ENCODE measurements at places on chromosomes 12 and 14.

DNA sequence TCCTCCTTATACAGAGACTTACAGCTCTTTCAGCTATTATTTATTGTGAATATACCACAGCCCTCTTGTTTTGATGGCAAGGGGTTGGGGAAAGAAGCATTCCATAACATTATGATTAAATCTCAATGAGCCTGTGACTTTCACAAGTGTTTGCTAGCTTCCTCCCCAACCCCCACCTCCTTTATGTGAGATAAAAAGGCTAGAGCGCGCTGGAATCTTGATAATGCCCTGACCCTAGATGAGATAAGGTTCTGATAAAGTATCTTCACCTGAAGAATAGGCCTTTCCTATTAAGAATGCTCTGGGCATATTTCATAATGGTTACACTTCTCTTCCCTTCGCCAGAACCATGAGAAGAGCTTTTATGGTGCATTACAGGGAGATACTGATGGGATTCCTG, 236.8 kb downstream of the CCDC91 start:
- DNase-seq, result no peak

DNA sequence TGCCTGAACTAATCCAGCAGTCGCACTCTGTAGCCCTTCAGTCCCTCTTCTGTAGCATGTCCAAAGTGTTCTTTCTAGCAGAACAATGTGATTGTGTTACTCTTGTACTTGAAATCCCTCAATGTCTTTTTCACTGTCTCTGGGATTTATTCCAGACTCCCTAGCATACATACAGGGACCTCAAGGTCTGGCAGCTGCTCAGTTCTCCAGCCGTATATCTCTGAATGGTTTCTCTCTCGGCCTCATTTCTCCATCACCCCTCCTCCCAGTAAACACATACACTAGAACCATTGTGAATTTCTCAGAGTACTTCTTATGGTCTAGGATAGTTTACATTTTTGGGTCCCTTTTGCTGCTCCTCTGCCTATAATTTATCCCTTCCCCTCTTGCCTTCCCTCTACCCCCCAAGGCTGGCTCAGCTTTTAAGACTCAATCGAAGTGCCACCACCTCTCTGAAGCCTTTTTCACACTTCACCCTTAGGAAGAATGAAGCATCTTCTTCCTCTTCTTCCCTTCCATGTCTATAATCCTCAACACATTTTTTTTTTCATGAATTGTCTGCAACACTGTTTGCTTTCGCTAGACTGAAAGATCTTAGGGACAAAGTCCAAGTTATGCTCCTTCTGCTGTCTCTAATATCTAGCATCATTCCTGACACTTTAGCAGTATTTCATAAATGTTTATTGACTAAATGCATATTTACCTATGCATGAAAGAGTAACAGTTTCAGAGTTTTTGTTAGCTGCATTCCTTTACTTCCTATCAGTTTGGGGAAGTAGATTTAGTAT, 446.1 kb downstream of the ZFP36L1 start:
- DNase-seq, result no peak

DNA sequence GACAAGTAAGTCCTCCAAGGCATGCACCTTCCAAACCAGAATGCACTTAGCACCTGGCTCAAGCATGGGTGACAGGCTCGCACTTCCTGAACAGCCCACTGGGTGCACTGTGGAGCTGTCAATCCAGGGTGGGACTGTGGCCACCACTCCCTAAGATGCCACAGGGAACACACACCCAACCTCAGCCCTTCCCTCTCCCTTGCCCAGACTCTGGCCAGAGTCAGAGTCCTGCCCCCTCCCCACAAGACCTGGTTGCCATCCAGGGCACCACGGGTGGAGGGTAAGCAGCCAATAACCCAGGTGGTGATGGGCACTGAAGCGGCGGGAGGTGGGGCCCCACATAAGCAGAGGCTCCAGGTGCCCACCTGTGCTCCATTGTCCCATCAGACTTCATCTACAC, 160.6 kb downstream of the MYRFL start:
- DNase-seq, result no peak

DNA sequence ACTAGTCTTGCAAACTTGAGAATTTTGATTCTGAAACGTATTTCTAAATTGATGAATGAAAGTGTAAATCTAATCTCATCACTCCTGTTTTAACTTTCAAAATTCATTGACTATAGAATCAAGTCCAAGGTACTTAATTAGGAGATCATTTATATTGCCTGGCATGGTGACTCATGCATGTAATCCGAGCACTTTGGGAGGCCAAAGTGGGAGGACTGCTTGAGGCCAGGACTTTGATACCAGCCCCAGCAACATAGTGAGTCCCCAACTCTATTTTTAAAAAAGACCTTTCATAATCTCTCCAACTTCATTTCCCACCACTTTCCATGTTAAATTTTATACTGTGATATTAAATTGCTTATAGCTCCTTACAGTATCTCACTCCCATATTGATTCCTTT, 3.0 kb upstream of the MIPOL1 start:
- DNase-seq, result no peak

- DNase-seq, result no peak
These were observed 36.3 kb upstream of the PLEKHA5 start for GRCh38 chr12:19093218-19093617.

DNA sequence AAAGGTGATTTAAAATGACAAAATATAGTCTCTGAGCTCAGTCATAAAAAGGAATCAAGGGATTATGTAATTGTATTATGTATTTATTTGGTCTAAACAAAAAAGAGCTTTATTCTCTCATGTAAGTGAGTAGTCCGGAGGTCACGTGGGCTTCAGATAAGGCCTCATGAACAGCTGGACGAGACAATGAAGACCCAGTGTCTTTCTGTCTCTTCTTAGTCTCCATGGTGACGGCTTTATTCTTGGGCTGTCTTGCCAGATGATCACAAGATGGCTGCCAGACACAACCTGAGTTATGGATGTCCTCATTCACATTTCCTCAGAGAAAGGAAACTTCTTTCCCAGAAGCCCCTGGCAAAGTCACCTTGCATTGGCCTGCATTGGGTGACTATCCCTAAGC, 98.6 kb downstream of the ARF6 start:
- no peak for DNase-seq

GRCh38 chr12:106369624-106370346, 12.2 kb downstream of the POLR3B start:
- DNase-seq, result no peak

GRCh38 chr14:67943947-67944346, 124.4 kb downstream of the RAD51B start:
- DNase-seq, result peak; percentile 13

DNA sequence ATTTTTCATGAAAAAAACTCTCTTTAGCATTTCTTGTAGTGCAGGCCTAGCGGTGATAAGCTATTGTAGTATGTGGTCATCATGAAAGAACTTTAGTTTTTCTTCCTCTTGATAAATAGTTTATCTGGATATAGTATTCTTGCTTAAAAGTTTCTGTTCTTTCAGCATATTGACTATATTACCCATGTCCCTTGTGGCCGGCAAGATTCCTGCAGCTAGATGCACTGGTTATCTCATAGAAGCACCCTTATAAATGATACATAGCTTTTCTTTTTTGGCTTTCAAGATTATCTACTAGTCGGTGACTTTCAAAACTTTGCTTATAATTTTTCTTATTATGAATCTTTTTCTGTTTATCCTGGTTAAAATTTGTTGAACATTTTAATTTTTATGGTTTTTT, 234.8 kb downstream of the ALG10 start:
- DNase-seq, result no peak

DNA sequence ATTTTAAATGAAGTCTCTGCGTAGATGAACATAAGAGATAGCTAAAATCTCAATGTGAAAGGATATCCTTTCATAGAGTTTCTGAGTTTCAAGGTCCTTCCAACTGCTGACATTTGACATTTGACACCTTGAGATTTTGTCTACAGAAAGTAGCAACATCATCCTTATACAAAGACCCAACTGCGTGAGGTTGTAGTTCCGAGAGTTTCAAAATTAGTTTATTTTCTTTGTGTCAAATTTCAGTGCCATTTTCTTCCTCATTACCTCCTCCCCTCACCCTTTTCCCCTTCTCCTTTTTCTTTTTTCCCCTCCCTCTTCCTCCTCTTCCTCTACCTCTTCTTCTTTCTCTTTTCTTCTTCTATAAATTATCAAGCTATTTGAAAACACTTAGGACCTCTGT, 26.9 kb upstream of the BATF start:
- DNase-seq, result no peak

DNA sequence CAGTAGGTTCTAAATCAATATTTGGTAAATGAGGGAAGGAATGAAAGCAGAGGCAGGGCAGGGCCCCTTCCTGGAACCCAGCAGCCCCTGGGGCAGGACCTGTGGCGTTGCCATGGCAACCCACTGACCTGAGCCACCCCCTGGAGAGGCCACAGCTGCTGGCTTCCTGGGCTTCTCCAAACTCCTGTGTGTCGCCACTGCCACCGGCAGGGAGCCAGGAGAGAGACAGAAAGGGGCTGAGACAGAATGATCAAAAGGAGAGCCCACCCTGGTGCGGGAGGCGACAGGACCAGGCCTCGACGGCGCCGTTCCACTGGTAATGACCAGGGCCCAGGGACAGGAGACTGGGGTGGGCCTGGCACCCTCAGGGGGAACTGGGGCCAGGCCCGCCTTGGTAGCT, 18.2 kb downstream of the RFX4 start:
- DNase-seq, result no peak

- DNase-seq, result no peak
These were observed 91.6 kb downstream of the TESC start for GRCh38 chr12:117007577-117007976.

DNA sequence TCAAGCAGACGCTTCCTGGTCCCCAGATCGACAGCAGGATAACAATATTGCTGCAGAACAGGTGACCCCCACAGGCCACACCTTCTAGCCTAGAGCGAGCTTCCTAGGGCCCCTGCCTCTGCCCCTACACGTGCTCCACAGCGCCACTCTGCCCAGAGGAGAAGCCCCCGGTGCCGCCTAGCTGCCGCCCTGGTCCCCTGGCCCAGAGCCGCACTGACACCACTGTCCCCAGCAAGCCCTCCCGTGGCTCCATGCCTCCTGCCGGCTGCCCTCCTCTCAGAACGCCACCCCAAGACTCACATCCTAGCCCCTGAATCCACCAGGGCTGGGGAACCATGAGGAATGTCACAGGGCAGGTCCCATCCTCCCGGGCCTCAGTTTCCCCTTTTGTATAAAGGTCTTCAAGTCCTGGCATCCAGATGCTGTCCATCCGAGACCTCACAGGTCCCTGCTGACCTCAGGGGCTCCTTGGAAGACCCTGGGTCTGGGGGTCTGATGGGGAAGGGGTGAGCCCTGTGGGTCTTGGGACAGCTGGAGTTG, 31.0 kb downstream of the JAG2 start:
- DNase-seq, result no peak

DNA sequence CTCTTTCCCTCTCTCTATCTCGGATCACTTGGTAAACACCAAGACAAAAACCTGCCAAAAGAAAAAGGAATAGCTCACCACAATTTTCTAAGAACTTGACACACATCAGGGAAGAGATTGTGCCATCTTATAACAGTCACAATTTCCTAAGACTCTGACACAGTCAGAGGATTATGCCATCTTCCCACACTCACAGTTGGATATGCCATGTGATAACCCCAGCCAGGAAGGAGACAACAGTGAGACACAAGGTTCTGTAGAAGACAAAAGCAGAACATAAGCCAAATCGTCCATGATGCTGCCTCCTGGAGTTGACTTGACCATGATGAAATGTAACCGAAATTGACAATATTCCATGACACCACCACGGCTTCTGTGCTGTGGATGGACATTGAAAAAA, 2.8 kb upstream of the CLEC9A start:
- no peak for DNase-seq

GRCh38 chr14:23827100-23827892, 126.3 kb upstream of the DHRS4 start:
- no peak for DNase-seq

- DNase-seq, result peak; percentile 77
These were observed 15.1 kb upstream of the PLEK2 start for GRCh38 chr14:67426983-67427606.

- no peak for DNase-seq
These were observed 4.6 kb downstream of the ZNF384 start for GRCh38 chr12:6684609-6685008.

- DNase-seq, result no peak
These were observed 382.4 kb downstream of the APAF1 start for GRCh38 chr12:99027461-99027860.

DNA sequence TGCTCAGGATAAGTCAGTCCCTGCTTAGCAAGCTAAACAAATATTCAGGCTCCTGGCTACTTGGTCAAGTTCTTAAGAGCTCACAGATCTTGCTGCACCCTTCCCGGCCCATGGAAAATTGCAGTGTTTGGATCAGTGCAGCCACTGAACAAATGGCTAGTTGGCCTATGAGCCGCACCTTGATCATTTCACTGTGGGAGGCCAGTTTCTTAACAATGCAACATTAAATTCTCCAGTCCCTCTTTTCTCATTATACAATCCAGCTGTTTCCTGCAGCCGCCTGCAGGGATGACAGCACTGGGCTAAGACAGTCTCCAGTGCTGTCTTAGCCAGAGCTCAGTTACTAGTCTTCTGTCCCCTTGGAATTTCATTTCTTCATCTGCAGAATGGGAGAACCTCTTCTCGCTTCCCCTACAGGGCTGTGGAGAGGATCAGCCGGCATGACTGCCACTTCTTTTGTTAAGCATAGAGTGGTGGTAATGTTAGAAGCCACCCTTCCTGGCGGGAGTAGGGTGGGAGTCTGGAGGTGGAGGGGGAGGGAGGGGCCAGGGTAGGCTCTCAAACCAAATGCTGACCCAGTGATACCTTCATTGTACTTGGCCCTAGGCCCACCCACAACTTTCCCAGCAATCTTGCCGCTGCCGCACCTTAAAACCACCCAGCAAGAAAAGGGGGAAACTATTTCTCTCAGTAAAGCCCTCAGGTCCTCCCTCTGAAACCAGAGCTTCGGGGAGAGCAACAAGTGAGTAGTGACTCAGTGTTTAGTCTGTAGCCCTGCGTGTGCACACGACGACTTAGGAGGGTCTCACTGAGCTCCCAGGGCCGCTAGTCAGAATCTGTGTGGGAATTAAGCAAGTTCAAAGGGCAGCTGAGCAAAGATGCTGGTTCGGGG, 145.7 kb downstream of the NUAK1 start:
- DNase-seq, result no peak

DNA sequence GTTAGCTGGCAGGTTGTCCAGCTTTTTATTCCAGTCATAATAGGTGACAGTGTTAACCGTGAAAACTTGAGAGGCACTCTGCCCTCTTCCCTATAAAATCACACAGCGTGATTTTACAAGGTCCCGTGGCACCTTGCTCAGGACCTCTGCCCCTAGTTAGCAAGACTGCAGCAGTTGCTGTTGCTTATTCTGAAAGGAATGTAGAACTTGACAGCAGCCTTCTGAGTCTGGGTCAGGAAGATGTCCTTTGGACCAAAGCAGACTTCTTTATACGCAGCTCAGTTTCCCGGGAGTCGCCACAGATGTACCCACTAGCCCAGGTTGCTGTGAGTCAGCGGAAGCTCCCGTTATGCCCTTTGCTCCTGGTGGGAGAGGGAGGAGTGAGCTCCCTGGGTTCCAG, 13.2 kb downstream of the PRKAB1 start:
- no peak for DNase-seq

DNA sequence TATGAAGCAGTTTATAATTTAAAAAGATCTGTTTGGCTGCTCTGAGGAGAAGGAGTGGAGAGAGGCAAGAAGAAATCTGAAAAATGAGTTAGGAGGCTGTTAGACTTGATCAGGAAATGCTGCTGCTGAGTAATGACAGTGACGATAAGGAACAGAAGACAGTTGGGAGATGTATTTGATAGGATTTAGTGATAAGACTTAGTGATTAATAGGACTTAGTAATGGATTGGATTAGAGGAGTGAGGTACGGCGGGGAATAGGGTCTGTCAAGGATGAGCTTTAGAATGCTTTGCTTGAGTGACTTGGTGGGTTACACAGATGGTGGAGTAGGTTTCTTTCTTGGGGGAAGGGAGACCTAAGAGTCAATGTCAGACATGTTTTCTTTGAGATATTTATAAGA, 31.7 kb downstream of the UNC79 start:
- no peak for DNase-seq
